ENCODE measurements at places on chromosomes 13 and 19.
A peak's percentile ranks its signal among the peaks of the same experiment; 100 is the strongest.

- no peak for DNase-seq
Measured at GRCh38 chr19:18604820-18605159, 1.8 kb downstream of the CRLF1 start.

- DNase-seq, result no peak
Measured at GRCh38 chr13:95176611-95177259, 124.5 kb downstream of the ABCC4 start.

DNA sequence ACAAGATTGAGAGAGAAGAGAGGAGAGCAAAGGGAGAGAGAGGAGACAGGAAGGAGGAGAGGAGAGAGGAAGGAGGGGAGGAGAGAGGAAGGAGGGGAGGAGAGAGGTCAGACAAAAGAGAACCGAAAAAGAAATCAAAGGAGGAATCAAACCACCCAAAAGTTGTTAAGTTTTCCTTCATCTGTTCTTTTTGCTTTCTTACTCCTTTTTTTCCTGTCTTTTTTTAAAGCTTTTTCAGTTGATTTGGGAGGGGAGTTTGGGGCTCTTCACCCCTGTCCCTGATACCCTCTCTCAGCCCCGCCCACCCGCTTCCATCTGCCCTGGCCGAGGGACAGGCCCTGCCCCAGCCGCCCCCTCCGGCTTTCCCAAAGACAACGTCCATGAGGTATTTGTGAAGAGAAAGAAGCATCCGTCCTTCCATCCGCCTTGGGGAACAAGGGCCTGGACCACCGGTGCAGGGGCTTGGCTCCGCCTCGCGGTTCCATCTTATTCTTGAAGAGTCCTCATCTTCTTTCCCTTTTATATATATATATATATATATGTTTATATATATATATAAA is 13.3 kb downstream of the ZNF574 start:
- no peak for DNase-seq

GRCh38 chr13:109874484-109875454 is 88.4 kb upstream of the IRS2 start:
- no peak for DNase-seq

DNA sequence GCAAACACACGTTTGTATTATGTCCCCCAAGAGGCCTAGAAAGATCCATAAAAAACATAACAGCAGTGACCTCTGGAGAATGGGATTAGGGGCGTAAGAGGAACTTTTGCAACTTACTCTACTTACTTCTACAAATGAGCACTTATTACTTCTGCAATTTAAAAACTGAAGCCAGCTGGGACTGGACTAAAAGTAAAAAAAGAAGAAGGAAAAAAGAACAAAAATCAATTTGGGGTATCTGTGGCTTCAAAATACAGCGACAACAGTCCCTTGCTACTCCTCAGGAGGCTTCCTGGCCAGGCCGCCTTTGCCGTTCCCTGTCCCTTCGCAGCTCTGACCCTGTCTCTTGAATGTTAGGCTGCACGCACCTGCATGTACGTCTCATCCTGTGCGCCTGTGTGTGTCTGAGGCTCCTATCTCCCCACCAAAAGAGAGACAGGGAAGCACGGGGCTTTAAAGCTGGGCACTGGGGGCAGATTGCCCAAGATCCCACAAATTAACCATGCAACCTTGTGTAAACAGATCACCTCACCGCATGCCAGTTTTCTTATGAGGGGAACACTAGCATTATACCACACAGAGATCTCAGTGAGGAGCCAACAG is 12.1 kb upstream of the FKRP start:
- DNase-seq, result no peak

DNA sequence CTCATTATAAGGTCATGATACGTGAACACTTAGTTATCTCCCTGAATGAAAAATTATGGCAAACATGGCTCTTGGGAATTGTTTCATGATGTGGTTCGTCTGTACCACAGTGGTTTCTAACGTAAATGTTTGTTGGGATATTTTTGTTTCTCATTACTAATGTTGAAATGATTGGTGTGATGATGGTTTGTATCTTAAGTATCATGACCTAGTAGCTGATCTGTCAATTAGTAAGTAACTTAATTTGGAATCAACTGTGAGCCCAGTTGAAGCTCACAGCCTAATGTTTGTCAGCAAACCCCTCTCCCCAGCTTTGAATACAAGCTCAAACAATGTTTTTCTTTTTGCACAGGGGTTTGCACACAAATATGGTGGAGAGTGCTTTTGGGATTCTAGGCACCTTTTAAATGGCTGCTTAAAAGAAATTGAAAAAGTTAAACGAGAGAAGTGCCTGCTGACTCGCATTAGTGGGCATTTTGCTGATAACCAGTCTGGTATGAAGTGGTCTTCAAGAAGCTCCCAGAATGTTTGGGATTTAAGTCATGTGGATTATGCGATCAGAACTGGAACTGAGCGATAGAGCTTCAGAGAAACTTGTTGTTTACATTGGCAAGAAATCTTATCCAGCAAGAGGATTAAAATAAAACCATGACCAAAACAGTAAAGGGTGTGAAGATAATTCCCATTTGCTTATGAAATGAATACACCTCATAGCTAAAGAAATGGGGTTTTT is 68.2 kb downstream of the LMO7 start:
- DNase-seq, result no peak

- DNase-seq, result peak; percentile 83
Measured at GRCh38 chr19:32345261-32346207, at the start of gene ZNF507. Gene ZNF507, plus strand, starts transcription at chr19:32345610. Its CDS starts 7,221 bp downstream, at chr19:32352831.

DNA sequence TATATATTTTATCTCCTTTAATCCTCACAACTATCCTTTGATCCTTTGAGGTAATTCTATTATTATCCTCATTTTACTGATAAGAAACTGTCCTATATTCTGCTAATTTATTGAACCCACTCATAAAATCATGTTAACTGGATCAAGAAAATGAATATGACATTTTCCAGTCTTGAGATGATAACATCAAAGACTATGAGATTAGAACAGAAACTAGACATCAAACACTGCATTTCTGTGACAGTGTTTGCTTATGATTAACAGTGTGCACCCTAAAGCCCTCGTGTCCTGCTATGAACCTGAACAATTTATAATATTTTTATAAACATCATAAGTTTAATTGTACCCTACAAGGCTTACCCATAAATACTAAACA is 96.3 kb downstream of the TBC1D4 start:
- no peak for DNase-seq

GRCh38 chr19:17348700-17349099 is 11.3 kb downstream of the GTPBP3 start:
- no peak for DNase-seq

GRCh38 chr19:1125601-1126467 is 22.0 kb downstream of the GPX4 start:
- DNase-seq, result no peak

Measured in stimulated activated CD4-positive, alpha-beta T cell treated with anti-CD3 and anti-CD28 coated beads, Interleukin-12 subunit alpha, Interleukin-12 subunit beta, amount 100 ng/mL, for 48 hours (primary cell).